Nucleus accumbens (tissue), 56 donors: ENCODE measurements at places on chromosomes 7 and 10.

GRCh38 chr7:102841290-102841689 lies 71.5 kb upstream of the LRRC17 start:
- no peak for DNase-seq

DNA sequence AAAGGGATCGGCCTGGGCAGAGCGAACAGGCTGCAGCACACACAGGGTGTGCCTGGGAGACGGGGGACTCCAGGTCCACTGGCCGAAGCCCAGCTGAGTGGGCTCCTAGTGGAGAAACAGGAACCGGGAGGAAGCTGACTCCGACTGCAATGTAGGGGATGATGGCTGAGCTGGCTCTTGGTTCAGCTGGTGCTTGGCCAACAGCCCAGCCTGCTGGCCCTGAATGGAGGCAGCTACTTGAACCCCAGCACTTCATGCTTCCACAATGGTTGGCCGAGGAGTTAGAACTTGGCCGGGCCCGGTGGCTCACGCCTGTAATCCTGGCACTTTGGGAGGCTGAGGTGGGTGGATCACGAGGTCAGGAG lies 27.0 kb upstream of the FRAT2 start:
- DNase-seq = no peak

DNA sequence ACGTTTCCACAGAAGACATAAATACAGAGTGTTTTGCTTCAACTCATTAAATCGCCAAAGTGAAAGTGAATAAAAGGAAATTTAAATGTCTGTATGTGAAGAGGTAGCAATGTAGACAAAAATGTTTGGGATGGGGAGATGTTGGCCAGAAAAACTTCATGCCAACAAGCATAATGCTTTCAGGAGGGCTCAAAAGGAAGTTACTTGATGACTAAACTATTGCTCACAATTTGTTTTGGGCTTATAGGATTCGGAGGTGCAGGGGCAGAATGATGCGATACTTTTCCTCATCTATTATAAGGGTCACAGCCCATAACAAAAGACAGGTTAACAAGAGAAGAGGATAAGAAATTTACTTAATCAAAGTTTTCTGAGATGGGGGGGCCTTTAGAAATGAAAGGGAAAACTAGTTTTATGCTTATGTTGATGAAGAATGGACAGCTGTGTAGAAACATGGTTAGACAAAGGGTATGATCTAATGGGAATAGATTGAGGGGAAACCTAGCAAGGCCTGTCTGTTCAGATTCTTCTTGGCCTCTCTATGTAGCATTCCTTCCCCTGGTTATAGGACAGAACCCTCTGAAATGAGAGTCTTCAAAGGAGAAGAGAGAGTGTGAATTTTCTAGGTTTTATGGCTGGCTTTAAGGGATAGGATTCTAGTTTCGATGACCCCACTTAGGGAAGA lies 898.6 kb downstream of the LRMDA start:
- DNase-seq = no peak

DNA sequence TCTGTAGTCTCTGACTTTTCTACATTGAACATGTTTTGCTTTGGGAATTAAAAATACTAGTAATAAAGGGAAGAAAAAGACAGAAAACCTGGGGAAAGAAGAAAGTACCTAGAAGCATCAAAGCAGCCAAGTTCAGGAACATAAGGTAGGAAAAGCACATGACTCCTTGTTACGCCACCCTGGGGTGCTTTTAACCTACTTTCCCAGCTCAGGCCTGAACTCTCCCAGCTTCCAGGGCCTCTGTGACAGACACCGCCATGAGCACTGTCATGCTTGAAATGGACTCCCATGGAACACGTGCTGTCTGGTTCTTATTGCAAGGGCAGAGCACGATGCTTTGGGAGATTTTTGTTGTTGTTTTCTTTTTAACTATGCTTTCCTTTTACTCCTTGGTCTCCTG lies 11.4 kb downstream of the ACTR1A start:
- no peak for DNase-seq

DNA sequence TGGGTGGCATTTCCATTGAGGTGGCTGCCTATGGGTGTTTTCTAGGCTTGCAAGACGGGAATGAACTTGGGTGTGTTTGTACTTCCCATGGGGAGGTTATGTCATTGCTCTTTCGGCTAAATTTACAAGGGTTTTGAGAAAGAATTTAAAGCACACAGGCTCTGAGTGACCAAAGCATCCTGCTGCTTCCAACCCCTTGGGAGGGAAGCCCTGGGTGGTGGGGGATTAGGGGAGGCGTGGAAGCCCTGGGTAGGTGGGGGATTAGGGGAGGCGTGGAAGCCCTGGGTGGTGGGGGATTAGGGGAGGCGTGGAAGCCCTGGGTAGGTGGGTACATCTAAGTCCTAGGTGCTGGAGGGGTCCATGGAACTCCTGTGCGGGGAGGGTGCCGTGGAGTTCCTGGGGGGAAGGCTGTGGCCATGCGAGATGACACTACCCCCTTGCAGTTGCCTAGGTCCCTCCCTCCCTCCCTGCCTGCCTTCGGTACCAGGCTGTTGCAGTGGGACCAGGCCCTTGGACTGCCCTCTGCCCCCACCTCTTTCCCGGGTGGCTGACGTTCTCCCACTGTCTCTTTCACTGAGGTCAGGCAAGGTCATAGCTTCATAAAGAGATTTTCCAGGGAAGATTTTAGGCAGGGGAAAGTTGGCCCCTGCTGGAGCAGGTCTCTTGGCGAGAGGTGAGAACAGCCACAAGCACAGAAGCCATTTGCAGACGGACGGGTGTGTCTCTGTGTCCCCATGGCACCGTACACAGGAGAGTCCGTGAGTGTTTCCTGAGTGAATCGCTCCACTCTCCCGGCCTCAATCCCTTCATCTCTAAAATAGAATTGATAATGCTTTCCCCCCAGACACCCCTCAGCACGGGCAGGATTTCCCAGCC lies 19.5 kb downstream of the PRF1 start:
- DNase-seq = no peak

DNA sequence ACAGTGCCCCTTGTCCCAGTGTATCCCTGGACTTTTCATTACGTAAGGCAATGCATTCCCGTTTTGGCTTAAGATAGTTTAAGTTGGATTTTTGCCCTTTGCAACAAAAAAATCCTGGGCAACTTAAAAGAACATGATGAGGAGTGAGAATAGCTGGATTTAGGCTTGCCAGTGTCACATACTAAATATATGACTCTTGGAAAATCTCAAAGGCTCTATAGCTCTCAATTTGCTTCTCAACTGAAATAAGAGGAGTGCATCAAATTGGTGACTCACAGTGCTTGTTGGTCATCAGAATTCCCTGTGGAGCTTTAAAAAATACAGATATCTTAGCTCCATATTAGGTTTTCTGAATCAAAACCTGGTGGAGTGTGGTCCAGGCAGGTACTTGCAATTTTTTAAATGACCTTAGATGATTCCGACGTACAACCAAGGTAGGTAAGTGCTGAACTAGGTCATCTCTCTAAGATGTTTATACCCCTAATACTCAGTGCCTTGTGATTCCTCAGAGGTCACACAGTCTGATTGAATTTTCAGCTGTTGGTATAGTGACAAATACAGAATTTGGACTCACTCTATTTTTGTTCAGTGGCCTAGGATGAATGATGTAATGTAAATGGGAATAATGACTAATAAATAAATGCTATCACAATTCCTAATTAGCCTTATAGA lies 33.9 kb upstream of the ORC5 start:
- no peak for DNase-seq

- no peak for DNase-seq
Measured at GRCh38 chr10:20962165-20962564, 65.1 kb upstream of the NEBL start.

- no peak for DNase-seq
Measured at GRCh38 chr7:120955577-120956149, 5.1 kb downstream of the ING3 start.

- DNase-seq = no peak
Measured at GRCh38 chr7:44547536-44548231, 6.6 kb upstream of the NPC1L1 start.

DNA sequence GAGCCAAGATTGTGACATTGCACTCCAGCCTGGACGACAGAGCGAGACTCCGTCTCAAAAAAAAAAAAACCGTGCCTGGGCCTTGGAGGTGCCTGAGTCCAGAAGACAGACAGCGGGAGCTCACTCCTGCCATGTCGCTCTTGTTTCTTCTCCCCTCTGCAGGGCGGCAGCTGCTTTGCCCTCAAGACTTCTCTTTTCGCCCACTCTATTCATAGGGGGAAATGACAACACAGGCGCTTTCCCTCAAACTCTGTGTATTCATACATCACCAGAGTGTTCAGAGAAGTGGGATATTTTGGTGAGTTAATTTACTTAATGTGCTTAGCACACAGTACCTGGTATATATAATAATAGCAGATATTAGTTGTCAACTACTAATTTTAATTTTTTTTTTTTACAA lies 44.5 kb downstream of the FOXK1 start:
- DNase-seq = no peak

- DNase-seq = no peak
Measured at GRCh38 chr7:104363355-104363754, 35.0 kb downstream of the LHFPL3 start.

DNA sequence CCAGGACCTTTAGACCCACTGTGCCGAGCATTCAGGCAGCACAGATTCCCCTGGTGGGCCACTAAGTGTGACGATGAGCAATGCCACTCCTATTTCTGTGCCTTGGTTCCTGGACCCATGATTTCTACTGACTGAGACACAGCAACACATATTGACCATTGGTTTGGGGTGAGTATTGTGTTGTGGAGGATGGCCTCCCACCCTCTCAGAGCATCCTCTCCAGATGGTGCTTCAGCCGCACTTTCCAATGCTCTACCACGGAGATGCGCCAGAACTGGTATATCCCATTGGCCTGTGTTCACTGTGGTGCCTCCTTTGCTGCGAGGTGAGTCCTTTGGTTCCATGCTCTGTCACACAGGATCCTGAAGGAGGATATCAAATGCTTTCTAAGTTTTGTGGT lies 10.1 kb upstream of the GDF10 start:
- DNase-seq = no peak

GRCh38 chr10:117398029-117398428 lies 22.8 kb upstream of the PDZD8 start:
- DNase-seq = no peak

- no peak for DNase-seq
Measured at GRCh38 chr7:155916926-155917655, 104.8 kb upstream of the SHH start.
